ENCODE measurements at places on chromosomes 6 and 20. TPM values are rescaled to one million over a fixed set of nuclear protein-coding genes. Genes with fewer than 3 reads are reported as not detected.

GRCh38 chr6:57305107-57305506 is 12.3 kb upstream of the PRIM2 start:
- DNase-seq, result no peak
- no peak overlapping the region for H3K27ac ChIP-seq
- H3K36me3 ChIP-seq, result no peaks in the 10 kb centered on the region
- H3K4me3 ChIP-seq, result no peak overlapping the region
- no peaks in the 10 kb centered on the region for H3K4me1 ChIP-seq

DNA sequence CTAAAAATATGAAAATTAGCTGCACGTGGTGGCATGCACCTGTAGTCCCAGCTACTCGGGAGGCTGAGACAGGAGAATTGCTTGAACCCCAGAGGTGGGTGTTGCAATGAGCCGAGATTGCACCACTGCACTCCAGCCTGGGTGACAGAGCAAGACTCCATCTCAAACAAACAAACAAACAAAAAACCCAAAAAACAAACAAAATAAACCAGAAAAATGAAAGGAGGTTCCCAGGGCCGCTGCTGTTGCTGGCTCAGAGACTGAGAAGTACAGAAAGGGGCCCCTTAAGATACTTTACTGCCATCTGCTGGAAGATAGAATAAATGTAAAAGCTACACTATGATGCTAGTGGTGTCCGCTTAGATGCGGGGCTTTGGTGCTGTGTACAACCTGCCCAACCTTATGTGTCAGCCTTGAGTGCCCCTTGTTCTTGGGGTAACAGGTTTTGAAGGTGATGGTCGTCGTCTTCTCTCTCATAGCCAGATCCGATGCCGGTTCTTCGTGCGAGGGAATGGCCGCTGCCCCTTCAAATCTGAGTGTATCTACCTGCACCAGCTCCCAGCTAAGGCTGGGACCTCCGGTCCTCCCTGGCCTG is 2.8 kb upstream of the FANCE start:
- no peak overlapping the region for H3K27ac ChIP-seq
- no peaks in the 10 kb centered on the region for H3K27me3 ChIP-seq
- H3K4me3 ChIP-seq, result no peak overlapping the region
- H3K4me1 ChIP-seq, result peaks cover 25% of the 10 kb centered on the region

The OR12D3 gene
- total RNA-seq, result not detected

The ABHD16B gene
- total RNA-seq, result not detected

The ERVFRD-1 gene
- not detected for total RNA-seq

The PLCB4 gene
- not detected for total RNA-seq

The ECT2L gene
- total RNA-seq, result not detected
